ENCODE measurements at places on chromosomes 3 and 15.

DNA sequence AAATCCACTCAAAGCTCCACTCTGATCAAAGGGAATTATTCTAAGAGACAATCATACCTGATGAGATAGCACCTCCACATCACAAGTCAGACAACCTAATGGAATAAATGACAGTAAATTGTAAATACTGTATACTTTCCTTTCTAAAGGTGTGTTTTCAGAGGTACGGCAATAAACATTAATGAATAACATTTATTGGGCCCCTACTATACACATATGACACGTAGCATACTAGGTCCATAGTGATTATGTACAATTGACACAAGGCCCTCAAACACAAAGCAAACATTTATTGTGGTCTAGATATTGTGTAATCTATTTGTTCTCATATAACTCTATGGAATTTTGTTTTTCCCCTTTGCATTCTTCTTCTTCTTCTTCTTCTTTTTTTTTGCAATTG, 429.8 kb downstream of the FOXP1 start:
- DNase-seq, result no peak

DNA sequence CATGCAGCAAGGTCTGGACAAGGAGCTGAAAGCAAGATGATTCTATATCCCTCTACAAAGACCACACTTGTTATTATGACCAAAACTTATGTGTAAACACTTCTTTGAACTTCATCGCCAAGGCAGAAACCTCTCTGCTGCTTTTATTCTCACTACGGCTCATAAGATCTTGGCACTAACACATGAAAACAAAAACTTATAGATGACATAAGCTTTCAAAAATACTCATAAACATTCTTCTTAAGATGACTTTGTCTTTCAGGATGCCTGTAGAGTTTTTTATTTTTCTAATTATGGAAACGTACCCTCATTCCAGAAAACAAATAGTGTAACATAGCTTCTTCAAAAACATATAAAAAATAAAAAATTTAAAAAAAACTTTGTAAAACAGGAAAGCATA, 12.5 kb upstream of the C15orf61 start:
- DNase-seq, result no peak

DNA sequence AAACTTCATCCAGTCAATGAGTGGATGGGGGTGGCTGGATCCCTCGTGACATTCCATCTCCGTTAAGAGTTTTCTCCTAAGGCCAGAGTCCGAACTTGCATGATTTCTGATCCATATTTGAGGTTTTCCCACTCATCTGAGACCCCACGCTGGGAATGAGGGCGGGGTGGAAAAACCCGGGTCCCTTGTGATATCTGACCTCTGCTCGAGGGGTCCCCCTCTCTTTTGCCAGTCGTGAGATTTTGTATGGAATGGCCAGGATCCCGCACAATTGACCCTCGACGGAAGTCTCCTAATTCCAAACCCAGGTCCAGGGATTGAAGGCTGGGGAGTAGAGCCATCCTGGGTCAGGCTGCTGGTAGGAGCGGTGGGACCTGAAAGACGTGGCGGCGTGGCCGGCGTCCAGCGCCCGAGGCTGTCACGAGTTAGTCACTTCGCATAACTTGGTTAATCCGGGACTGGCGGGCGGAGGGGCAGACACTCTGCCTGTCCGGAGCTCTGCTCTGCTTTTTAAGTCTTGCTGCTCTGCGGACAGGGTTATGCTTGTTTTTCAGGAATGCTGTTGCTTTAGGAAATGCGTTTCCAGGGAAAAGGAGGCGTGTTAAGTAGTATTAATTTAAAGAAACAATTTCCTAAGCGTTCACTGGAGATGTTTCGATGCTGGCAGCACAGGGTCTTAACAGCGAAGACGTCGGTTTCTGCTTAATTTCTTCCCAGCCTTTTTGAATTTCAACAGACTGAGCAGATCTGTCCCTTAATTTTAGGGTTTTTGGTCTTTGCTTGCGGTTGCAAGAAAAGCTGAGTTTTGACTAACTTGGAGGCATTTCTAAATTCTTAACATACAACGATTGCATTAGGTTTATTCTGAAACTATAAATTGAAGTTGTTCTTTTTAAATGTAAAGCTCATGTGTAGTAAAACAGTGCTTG, 69.7 kb upstream of the LRRFIP2 start:
- DNase-seq, result peak; percentile 78

DNA sequence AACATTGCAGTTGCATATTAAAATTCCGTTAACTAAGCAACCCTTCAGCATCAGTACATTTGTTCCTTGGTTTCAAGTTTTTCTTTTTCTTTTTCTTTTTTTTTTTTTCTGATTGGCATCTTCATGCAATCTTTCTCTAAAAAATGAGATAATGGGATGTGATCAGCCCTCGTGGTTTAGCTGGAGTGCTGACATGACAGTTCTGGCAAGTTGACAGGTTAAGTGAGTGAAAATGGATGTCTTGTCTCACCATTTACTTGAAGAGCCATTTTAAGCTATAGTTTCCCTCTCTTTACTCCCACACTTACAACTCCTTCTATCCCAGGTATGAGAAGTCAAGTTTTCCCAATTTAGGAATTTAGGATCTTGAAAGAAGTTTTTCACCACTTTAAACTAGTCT, 495.2 kb downstream of the ROBO2 start:
- DNase-seq, result no peak

DNA sequence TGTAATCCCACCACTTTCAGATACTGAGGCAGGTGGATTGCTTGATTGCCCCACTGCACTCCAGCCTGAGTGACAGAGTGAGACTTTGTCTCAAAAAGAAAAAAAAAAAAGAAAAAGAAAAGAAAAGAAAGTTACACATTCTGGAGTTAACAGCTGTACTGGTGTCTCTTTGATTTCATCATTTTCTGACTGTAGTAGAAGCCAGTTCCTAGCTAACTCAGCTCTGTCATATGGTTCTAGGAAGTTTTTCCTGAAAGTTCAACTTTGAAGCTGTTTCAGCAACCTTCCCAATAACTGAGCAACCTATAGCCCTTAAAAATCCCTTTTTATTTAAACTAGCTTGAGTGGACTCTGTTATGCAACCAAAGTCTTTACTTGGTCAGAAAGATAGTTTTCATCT, 104.6 kb upstream of the STRIT1 start:
- no peak for DNase-seq

DNA sequence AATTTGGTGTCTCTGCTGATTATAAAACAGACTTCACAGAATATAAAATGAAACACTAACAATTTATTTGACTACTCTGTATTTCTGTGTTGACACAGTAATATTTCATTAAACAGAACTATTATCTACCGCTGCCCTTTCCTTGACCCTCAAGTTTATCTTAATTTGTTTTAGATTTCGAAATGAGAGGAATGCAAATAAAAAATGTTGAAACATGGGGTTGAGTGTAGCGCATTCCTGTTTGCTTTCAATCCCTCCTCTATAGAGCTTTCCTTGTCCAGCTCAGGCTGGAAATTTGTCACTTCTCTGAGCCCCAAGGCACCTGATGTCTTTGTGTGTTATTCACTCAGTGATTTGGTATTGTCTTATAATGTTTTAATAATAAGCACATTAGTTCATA, 550.2 kb downstream of the ZBBX start:
- DNase-seq, result no peak

- no peak for DNase-seq
These were observed 38.4 kb downstream of the GTF2E1 start for GRCh38 chr3:120780977-120781376.

GRCh38 chr3:50139308-50139707, 15.8 kb upstream of the SEMA3F start:
- peak; percentile 32 for DNase-seq

- DNase-seq, result no peak
These were observed 33.4 kb downstream of the PLCL2 start for GRCh38 chr3:16917980-16918682.

- DNase-seq, result peak; percentile 43
These were observed 76.8 kb downstream of the VGLL4 start for GRCh38 chr3:11566916-11567315.

DNA sequence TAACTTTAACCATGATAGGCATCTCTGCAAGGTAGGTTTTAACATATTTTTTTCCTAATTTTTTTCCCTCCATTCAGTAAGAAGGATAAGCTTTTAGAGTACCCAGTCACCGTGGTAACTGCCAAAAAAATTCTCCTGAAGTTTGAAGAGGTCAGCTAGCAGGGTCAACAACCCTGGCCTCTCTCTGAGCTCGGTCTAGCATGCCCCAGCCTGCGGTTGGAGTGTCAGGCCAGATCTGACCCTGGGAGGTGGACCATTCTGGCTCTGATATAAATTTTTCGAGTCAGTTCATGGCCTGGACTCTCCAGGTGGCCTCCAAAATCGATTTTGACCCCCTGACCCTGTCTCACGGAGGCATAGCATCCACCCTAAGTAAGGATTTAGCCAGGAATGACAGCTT, 29.7 kb downstream of the SOX2 start:
- DNase-seq, result no peak

DNA sequence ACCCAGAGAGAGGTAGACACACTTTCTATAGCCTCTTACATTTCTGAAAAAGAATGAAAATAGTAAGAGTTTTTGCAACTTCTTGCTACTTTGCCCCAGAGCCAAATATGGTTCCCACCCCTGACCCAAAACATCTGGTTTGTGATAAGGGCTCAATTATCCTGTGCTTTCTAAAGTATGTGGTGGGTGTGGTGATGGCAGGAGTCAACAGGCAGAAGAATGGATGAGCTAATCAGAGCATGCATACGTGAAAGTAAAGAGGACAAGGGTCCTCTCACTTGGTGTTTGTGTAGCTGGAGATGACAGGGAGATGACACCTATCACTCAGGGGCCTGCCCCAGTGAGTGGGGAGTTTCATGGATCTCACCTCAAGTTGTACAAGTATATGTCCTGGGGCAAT, 19.1 kb downstream of the KBTBD8 start:
- DNase-seq, result no peak

GRCh38 chr15:92728266-92728665, 72.7 kb upstream of the FAM174B start:
- no peak for DNase-seq
